ENCODE measurements at places on chromosomes 13 and 19. TPM values are rescaled to one million over a fixed set of nuclear protein-coding genes. Genes with fewer than 3 reads are reported as not detected.

DNA sequence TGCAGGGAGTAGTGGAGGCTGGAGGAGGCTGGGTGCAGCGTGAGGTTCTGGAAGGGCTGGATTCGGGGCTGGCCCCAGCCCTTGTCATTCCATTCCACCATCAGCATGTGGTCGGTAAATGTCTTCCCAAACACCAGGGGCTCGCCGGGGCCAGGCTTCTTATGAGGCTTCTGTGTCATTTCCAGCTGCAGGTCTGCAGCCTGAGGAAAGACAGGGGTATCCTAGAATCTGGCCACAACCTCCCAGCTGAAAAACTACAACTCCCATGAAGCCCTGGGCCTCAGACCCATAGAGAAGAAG is 4.4 kb downstream of the BCAT2 start:
- no peak for DNase-seq

DNA sequence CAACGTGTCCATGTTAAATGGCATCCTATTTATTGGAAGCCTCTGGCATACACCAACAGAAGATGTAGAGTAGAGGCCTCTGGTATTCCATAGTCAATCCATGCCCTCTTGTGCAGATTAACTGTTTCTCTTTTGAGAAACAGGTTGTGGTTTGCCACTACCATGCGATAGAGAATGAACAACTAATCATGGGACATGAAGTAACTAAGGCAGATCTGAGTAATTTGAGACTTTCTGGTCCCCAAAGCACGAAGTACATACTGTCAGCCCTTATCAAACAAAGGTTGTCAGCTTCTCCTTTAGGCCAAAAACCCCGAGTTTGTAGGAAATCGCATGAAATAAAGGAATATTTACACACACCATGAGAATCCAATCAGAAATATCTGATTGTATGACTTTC is 3.6 kb downstream of the ZNF121 start:
- no peak for DNase-seq

DNA sequence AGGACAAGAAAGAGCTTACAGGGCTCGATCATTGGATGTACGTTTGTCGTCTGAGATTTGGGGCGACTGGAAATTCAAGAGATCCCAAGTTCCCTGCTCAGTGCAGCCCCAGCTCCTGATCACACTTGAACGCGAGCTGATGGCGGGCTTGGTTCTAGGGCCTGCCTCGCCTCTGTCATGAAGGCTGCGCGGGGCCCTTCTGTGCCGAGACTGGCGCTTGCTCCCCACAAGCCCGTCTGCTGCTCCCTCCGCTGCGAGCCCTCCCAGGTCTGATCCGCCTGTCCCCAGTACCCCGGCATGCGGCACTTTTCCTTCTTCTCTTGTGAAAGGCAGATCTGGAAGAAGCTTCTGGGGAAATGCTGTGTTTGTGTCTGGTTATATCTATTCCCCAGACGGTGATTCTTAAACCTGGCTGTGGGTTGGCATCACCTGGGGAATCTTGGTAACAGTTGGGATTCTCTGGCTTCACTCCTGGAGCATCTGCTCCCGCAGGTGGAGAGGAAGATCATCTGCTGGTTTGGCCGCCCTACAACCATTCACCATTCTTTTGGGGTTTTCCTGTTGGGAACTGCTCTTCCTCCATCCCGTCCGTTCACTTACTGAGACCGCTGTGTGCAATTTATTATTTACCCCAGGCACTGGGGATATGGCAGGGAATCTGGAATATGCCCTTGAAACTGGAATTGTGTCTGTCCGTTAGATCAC is 43.6 kb downstream of the SIPA1L3 start:
- no peak for DNase-seq

DNA sequence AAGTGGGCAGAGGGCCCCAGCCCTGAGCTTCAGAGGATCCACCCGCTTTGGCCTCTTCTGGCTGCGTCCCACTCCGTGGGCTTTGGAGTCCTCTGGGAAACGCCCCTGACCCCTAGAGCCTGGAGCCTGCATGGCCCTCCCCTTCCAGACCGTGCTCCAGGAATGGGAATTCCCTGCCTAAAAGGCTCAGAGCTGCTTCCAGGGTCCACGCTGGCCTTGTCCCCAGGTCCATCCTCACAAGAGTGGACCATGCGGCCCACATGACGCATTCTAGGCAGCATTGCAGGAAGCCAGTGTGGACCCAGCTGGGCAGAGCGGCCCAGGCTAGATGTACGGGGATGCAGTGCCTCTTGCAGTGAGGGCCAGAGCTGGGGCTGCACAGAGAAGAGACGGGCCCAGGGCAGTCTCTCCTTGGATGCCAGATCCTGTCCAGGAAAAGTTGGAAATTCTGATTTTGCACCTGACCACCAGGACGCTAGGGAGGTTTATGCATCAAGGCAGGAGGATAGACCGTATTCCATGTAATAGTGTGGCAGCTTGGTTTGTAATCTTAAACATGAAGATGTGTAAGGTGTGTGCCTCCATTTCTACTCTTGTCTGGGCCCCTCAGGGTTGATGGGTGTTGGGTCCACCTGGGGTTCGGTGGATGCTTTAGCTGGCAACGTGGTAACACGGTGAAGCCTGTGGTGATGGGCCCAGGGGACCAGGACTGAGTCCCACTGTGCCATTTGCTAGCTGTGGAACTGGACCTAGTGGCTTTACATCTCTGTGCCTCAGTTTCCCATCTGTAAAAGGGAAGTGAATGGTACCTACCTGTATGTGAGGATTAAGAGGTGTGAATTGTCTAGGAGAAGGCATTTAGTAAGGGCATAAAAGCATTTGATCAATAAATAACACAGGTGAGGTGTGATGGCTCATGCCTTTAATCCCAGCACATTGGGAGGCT is 14.8 kb upstream of the FXYD3 start:
- no peak for DNase-seq

DNA sequence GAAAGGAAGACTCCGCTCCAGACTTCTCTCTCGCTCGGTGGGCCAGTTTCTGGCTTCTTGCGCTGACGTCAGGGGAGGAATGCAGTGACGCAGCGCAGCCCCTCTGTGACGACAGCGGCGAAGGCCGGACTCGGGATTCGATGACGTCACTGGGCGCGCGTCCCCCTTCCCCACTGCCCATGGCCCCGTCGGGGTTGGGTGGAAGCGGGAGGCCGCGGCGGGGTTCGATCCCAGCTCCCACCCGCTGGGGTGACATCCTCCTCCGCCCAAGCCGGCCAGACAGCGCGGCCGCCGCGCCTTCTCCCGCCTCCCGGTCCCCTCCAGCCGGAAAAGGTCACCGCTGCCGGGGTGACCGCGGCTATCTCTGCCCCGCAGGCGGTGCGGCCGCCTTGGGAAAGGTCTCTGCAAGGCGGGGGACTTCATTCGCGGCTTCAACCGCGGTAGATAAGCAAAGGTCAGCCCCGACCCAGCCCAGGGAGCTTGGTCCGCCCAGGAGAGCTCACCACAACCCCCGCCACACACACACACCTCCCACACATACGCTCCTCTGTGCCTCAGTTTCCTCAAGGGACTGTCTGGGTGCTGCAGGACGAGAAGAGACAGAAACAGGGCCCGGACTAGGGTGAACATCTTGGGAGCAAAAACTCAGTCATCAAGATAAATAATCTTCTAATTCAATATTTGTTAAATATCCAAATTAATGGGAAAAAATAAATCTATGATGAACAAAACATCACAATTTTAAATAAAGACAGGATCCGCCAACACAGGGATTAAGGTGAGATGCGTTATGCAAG is 844 bp upstream of the RFX1 start:
- peak; percentile 89 for DNase-seq

- DNase-seq = no peak
Measured at GRCh38 chr19:2863816-2864215, 3.3 kb upstream of the ZNF556 start.

DNA sequence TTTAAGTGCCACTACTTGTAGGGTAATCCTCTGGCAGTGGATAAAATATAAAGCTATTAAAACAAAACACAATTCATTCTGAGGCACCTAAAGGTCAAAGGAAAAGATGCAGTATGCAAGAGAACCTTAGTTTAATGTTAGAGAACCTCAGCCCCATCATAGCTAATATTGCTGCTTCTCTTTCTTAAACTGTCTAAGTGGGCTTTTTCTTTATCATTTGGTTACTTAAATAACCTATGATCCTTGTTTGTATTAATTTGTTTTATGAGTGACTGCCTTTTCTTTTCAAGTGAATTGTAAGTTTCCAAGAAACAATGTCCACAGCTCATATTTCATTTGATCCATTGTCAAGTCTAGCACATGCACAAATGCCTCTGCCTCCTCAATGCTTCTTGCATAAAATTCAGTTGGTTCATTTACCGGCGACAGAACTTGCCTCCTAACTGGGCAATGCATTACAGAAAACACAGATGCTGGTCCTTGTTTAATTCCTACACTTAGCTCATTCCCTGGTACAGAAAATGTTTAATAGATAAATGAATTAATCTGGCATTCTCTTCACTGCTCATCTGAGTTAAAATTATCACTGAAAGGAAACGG is 1049.8 kb downstream of the OLFM4 start:
- no peak for DNase-seq

- no peak for DNase-seq
Measured at GRCh38 chr13:43306372-43306771, 283.0 kb downstream of the DNAJC15 start.

DNA sequence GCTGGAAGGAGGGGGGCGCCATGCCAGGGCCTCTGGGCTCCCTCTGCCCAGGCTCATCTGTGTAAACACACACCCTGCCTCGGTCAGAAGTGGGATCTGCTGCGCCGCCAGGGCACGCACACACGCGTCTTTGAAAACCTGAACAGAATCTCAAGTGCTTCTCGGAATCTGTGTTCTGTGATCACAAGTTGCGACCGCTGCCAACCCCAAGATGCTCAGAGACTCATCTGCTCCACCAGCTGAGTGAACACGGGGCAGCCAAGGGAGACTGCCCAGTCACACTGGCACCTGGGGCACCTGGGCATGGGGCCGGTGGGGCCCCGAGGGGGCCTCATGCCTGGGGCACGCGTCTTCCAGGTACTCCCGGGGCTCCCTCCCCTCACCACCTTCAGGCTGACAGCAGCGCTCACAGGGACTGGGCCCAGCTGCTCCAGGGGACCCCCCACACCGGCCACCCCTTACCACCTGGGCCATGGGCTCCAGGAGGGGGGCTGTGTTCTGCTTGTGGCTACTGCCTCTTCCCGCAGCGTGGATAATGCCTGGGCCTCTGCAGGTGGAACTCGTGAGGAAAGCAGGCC is 59.0 kb downstream of the KLF2 start:
- no peak for DNase-seq

GRCh38 chr13:40613192-40613818 is 53.1 kb downstream of the FOXO1 start:
- no peak for DNase-seq

Gene PDE4A
- 5.5 TPM for total RNA-seq

Gene MYPOP
- 0.20 TPM for total RNA-seq

Gene MBD3L3
- not detected for total RNA-seq
